Adrenal gland (tissue), 19 donors: ENCODE measurements at places on chromosomes 12 and 14. TPM values are rescaled to one million over a fixed set of nuclear protein-coding genes. Genes with fewer than 3 reads are reported as not detected.

DNA sequence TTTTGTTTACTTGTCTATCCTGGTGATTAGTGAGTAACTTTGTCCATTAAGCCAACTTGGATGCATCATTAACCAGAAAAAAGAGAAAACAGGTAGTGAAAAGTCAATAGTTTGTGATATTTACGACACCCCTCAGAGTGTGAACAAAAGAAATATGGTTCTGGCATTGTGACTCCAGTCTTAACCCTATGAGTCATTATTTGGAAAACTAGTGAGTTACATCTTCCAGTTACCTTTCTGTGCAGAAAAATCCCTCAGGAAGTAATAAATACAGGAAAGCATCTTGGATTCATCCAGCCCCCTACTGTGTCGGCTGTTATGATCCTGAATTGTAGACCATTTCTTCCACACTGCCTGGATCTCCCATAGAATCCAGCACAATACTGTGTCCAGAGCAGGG lies 379.1 kb downstream of the GALC start:
- no peak overlapping the region for H3K4me3 ChIP-seq
- H3K4me1 ChIP-seq, result no peaks in the 10 kb centered on the region
- H3K36me3 ChIP-seq, result no peaks in the 10 kb centered on the region
- H3K27ac ChIP-seq, result no peak overlapping the region
- H3K27me3 ChIP-seq, result no peaks in the 10 kb centered on the region

GRCh38 chr14:73392329-73393257 lies 65.8 kb downstream of the NUMB start:
- H3K4me1 ChIP-seq, result no peaks in the 10 kb centered on the region
- H3K27ac ChIP-seq, result no peak overlapping the region
- H3K36me3 ChIP-seq, result no peaks in the 10 kb centered on the region
- no peak for DNase-seq
- H3K4me3 ChIP-seq, result no peak overlapping the region
- H3K27me3 ChIP-seq, result no peaks in the 10 kb centered on the region

GRCh38 chr12:89721291-89721987 lies 12.8 kb upstream of the ATP2B1 start:
- DNase-seq, result no peak
- H3K27ac ChIP-seq, result no peak overlapping the region
- no peaks in the 10 kb centered on the region for H3K4me1 ChIP-seq
- H3K4me3 ChIP-seq, result no peak overlapping the region
- H3K36me3 ChIP-seq, result no peaks in the 10 kb centered on the region

GRCh38 chr12:106090591-106091445 lies 47.9 kb downstream of the NUAK1 start:
- H3K36me3 ChIP-seq, result no peaks in the 10 kb centered on the region
- no peaks in the 10 kb centered on the region for H3K27me3 ChIP-seq
- peaks cover 20% of the 10 kb centered on the region for H3K4me1 ChIP-seq

DNA sequence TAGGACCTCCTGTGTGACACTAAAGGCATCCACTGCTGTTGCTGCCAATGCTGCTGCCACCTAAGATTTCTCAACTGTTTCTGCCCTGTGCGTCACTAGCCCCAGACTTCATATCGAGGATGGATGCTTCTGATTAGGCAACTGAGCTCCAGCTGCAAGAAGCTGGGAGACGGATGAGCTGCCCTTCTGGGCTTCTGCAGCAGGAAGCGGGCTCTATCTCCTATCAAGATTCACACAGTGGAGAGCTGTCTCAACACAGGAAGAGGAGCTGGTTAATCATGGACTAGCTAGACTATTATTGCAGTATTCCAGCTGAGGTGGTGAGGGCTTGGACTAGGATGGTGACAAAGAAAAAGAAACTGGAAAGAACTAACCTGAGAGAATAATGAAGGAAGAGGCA lies 59.2 kb upstream of the PELI2 start:
- H3K4me1 ChIP-seq, result no peaks in the 10 kb centered on the region
- H3K4me3 ChIP-seq, result no peak overlapping the region
- DNase-seq, result peak; percentile 53
- no peaks in the 10 kb centered on the region for H3K36me3 ChIP-seq
- H3K27me3 ChIP-seq, result no peaks in the 10 kb centered on the region

DNA sequence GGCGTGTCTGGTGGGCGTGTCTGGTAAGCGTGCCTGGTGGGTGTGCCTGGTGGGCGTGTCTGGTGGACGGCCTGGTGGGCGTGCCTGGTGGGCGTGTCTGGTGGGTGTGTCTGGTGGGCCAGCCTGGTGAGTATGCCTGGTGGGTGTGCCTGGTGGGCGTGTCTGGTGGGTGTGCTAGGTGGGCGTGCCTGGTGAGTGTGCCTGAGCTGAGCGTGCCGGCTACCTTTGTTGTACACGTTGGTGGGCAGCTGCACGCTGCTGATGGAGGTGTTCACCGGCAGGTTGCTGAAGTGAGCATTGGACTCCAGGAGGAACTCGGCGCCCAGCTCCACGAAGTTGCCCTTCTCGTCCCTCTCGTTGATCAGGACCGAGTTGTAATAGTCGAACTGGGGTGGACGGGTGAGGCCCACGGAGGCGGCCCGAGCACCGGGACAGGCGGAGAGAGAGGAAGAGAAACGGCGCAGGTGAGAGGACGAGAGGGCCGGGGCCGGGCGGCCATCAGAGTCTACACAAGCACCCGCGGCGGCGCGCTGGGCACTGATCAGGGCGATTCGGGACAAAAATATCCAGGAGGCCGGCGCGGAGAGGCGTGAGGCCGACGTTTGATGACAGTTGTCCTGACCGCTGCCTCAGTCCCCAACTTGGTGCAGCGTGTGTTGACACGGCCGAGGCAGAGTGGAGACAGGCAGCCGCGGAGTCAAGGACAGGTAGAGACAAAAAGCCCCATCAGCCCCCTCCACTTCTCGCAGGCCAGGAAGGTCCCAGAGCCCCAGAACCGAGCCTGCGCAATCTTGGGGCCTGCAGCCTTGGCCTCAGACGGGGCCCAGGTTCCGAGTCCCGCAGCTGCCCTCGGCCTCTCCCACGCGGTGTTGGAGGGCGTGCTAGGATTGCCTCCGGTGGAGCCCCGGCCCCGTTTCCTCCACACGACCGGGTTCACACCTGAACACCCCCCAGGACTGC lies 10.5 kb downstream of the CACNA2D4 start:
- H3K27ac ChIP-seq, result no peak overlapping the region
- no peaks in the 10 kb centered on the region for H3K27me3 ChIP-seq
- H3K4me3 ChIP-seq, result no peak overlapping the region
- no peaks in the 10 kb centered on the region for H3K36me3 ChIP-seq

- no peaks in the 10 kb centered on the region for H3K36me3 ChIP-seq
- no peaks in the 10 kb centered on the region for H3K27me3 ChIP-seq
- DNase-seq, result no peak
- no peak overlapping the region for H3K4me3 ChIP-seq
Measured at GRCh38 chr12:84148335-84148734, 764.3 kb downstream of the SLC6A15 start.

DNA sequence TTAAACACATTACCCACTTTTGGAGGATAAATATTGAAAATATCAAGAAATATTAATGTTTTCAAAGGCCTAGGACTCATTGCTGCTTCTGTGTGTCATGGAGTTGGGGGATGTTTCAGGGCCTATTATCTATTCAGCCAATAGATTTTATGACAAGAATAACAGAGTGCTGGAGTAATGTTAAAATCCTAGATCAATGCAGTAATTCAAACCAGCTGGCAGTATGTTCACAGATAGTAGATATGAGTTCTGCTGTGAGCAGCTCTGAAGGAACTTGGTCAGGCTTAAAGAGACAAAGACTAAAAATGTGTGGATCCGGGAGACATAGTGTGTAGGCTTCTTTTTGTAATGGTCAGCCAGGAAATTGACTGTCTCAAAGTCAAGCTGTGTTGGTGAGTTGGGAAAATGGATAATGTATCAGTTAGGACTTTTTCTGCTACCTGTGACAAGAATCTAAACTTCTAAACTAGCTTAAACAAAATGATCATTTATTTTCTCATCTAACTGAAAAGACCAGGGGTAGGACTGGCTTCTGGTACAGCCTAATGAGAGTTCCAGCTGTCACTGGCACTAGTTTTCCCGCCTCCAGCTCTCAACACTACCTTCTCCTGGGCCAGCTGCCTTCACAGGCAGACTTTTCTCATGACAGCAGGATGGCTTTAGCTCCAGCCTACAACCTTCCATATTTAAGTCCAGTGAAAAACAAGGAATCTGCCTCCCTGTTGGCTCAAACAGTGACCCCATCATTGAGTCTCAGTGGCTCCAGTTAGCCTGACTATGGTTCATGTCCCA lies 16.3 kb upstream of the POLR3B start:
- peaks cover 56% of the 10 kb centered on the region for H3K4me1 ChIP-seq
- H3K36me3 ChIP-seq, result no peaks in the 10 kb centered on the region
- H3K27ac ChIP-seq, result peak overlapping the region; percentile 82
- no peaks in the 10 kb centered on the region for H3K27me3 ChIP-seq

DNA sequence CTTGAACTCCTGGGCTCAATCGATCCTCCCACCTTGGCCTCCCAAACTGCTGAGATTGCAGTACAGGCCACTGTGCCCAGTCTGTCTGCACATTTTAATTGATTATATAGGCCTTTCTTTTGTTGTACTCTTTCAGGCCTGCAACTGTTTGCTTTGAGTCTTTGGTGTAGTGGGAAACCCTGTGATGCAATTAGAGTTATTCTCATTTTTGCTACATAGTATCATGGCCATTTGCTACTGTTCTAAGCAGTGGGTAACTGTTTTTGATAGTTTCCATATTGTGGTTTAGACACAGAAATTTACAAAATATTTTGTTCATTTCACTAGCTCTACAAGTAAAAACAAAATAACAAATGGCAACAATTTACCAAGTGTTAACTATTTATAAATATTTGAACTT lies 6.3 kb upstream of the TUBA1B start:
- H3K27ac ChIP-seq, result no peak overlapping the region
- H3K36me3 ChIP-seq, result no peaks in the 10 kb centered on the region
- H3K4me1 ChIP-seq, result peaks cover 4% of the 10 kb centered on the region
- no peak overlapping the region for H3K4me3 ChIP-seq
- no peak for DNase-seq
- H3K27me3 ChIP-seq, result no peaks in the 10 kb centered on the region

DNA sequence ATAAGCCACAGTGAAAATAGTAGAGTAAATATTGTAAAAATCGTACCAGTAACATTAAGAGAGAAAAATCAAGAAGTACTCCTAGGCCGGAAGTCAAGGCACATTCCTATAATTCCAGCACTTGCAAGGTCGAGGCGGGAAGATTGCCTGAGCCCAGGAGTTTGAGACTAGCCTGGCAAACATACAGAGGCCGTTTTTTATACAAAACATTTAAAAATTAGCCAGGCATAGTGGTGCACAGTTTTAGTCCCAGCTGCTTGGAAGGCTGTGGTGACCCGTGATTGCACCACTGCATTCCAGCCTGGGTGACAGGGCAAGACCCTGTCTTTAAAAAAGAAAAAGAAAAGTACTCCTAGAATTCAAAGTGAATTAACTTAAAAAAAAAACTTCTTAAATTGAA lies 341.8 kb downstream of the C12orf50 start:
- H3K4me1 ChIP-seq, result no peaks in the 10 kb centered on the region
- no peak overlapping the region for H3K27ac ChIP-seq
- no peaks in the 10 kb centered on the region for H3K36me3 ChIP-seq
- no peaks in the 10 kb centered on the region for H3K27me3 ChIP-seq

DNA sequence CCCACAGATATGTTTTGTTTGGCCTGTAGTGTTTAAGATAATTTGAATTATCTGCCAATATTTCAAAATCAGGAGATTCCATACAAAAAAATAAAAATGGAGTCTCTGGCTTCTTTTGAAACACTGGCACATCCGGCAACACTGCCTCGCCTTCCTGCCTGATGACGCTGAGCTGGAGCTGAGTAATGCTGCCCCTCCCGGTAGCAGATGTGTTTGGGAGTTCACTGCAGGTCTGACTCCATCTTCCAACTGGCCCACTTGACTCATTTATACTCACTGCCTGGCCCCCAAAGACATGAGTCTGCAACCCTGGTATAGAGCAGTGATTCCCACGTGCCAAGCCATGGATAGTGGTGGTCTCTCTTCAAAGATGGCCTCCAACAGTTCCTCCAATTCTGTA lies 7.4 kb downstream of the CIT start:
- no peaks in the 10 kb centered on the region for H3K36me3 ChIP-seq
- H3K4me3 ChIP-seq, result no peak overlapping the region
- DNase-seq, result no peak
- no peaks in the 10 kb centered on the region for H3K4me1 ChIP-seq
- no peak overlapping the region for H3K27ac ChIP-seq

DNA sequence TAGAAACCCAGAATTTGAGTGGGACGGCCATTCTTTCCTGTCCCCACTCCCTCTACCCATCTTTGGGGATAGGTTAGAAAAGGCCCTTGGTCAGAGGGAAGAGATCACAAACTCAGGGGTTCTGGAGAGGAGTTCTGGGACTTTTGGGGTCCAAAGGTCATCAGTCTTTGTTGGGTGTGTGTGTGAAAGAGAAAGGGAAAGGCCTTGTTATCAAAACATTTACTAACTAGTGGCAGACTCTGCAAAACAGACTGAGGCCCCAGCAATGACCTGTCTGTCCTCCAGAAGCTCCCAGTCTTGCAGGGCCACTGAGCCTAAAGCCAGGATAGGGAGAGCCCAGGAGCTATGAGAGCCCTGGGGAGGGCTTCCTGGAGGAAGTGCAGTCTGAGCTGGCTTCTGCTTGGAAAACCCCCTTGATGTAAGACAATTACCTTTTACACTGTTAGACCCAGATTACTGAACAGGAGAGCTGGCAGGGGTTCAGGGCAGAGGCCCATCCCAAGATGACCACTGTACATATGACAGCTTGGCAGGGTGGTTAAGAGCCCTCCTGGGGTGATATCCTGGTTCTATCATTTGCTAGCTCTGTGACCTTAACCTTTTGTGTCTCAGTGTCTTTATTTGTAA lies 429.1 kb upstream of the CCDC196 start:
- H3K27ac ChIP-seq, result no peak overlapping the region
- H3K27me3 ChIP-seq, result no peaks in the 10 kb centered on the region
- no peak for DNase-seq
- no peak overlapping the region for H3K4me3 ChIP-seq
- H3K4me1 ChIP-seq, result no peaks in the 10 kb centered on the region

DNA sequence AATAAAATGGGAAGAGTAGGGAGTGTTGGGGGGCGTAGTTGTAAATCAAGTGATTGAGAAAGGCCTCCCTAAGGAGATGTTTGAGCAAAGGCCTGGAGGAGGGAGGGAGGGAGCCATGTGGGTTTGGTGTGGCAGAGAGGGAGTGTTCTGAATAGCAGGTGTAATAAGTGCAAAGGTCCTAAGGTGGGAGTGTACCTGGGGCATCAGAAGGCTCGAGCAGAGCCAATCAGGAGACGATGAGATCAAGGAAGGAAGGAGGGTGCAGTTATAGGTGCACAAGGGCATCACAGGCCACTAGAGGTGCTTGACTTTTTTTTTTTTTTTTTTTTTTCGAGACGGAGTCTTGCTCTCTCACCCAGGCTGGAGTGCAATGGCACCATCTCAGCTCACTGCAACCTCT lies 77.9 kb upstream of the PLXNC1 start:
- H3K27ac ChIP-seq, result no peak overlapping the region
- H3K27me3 ChIP-seq, result no peaks in the 10 kb centered on the region

GRCh38 chr12:50187084-50187900 lies 20.1 kb upstream of the CERS5 start:
- no peak for DNase-seq
- H3K4me3 ChIP-seq, result no peak overlapping the region
- peaks cover 17% of the 10 kb centered on the region for H3K36me3 ChIP-seq
- H3K27me3 ChIP-seq, result no peaks in the 10 kb centered on the region
- H3K4me1 ChIP-seq, result peaks cover 9% of the 10 kb centered on the region
- H3K27ac ChIP-seq, result no peak overlapping the region

GRCh38 chr12:20370014-20370386 lies 1.7 kb downstream of the PDE3A start:
- peaks cover 3% of the 10 kb centered on the region for H3K4me1 ChIP-seq
- no peak for DNase-seq
- H3K27me3 ChIP-seq, result peaks cover 10% of the 10 kb centered on the region
- H3K27ac ChIP-seq, result no peak overlapping the region

Gene CHGA
- total RNA-seq, result 790 TPM

Gene ANG
- 12.0 TPM for total RNA-seq

Gene TAS2R13
- total RNA-seq, result 1.5 TPM

Gene MMP19
- 17.3 TPM for total RNA-seq

Gene B4GALNT1
- 1.9 TPM for total RNA-seq

Gene SERPINA12
- total RNA-seq, result not detected
